ENCODE measurements at places on chromosomes 4 and X.
A peak's percentile ranks its signal among the peaks of the same experiment; 100 is the strongest.

DNA sequence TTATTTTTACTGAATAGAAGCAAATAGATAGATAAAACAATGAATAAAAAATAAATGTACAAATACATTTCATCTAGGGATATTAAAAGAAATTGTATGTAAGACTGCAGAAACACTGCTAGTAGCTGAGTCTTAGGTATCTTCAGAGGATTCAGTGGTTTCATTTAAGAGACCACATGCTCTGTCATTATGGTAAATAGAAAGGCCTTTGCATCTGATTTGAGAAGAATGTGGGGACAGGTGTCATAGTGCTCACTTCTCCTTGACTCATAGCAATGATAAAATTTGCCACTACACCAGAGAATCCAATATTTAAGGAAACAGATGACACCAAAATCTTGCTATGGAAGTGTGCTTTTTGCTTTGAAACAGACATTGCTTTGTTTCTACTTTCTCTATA lies 59.8 kb upstream of the PPP1R2C start:
- no peak for DNase-seq

GRCh38 chrX:32280921-32281320 lies 930.4 kb downstream of the DMD start:
- DNase-seq: no peak

GRCh38 chr4:175971388-175972179 lies 94.1 kb upstream of the WDR17 start:
- DNase-seq: no peak

DNA sequence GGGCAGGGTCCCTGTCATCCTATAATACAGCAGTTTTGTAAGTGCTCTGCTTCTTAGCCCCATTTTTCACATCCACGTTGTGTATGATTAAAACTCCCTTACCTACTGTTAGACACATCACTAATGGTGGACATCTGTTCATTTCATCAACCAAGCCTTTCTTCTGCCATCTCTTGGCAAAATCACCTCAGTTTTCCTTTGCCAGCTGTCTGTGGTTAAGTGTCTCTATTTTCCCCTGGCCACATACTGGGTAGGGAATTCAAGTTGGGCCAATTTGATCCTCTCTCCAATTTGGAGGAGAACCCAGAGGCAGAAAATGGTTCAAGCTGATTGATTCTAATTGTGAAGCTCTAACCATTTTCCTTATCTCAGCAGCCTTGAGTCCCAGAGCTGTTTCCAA lies 436.1 kb downstream of the PCDH7 start:
- DNase-seq: peak; percentile 24

- DNase-seq: no peak
Observed at GRCh38 chrX:107683124-107683895, 55.0 kb downstream of the PRPS1 start.

DNA sequence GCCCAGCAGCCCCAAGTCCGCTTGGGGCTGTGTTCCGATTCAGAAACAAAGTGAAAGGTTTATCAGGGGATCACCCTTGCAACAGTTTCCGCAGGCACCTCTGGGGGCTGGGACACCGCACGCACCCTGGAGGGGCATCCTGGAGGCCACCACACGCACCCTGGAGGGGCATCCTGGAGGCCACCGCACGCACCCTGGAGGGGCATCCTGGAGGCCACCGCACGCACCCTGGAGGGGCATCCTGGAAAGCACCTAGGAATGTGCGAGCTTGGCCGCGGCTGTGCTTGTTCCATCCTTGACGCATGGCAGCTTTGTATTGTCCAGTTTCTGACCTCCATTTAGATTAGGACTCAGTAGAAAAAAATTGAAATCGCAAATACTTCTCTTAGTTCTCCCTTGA lies 21.3 kb upstream of the CBR4 start:
- DNase-seq: no peak

GRCh38 chr4:134201216-134202161 lies at the start of gene PABPC4L:
Gene PABPC4L (minus strand): TSS chr4:134201789. CDS start chr4:134201019, 770 bp downstream.
- DNase-seq: no peak

GRCh38 chrX:37314531-37314930 lies 34.6 kb upstream of the PRRG1 start:
- no peak for DNase-seq

DNA sequence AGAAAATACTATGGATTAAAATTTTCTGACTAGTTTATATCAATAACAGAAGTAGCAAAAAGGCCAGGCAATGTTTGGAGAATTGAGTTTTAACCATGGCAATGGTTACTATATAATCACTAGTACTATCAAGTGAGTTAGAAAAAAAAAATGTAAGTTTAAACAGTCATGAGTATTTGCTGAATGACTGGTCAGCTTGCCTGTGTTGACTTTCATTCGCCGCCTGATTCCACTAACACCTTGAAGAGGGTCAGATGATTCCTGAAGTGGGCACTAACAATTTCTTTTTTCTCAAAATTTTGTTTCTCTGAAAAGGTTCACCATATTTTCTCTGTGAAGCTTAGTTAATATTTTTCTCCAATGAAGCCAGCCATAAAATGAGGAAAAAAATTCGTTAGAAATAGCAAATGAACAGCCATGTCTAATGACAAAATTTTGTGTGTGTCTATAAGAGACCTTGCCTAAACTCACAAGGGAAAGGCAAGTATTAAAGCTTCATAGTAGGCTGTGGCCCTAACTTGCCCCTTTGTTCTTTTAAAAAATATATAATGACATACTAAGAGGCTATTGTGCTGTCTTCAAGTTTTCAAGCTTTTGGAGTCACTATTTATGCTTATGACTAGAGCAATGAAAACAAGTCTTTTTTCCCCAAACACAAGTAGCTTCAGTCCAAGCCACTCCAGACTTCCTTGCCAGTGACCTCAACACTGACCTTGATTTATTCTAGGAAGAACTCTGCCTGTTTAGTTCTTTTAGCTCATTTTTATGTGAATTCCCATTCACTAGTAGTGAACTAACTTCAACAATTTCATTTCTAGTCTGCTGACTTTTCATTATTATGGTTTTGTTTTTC lies 18.4 kb upstream of the FHDC1 start:
- DNase-seq: no peak

All from NCI-H1694 (cell line).